Glutamatergic neuron (in vitro differentiated cells): ENCODE measurements at places on chromosomes 3 and 15.

GRCh38 chr3:195896361-195897080 lies 11.8 kb downstream of the TNK2 start:
- no peak for DNase-seq

GRCh38 chr3:48621461-48621869 lies at the start of gene TMEM89:
Gene TMEM89, minus strand, starts transcription at chr3:48621769. Its CDS starts 13 bp downstream, at chr3:48621756.
- no peak for DNase-seq

GRCh38 chr3:124576565-124577493 lies 153.4 kb upstream of the UMPS start:
- no peak for DNase-seq

DNA sequence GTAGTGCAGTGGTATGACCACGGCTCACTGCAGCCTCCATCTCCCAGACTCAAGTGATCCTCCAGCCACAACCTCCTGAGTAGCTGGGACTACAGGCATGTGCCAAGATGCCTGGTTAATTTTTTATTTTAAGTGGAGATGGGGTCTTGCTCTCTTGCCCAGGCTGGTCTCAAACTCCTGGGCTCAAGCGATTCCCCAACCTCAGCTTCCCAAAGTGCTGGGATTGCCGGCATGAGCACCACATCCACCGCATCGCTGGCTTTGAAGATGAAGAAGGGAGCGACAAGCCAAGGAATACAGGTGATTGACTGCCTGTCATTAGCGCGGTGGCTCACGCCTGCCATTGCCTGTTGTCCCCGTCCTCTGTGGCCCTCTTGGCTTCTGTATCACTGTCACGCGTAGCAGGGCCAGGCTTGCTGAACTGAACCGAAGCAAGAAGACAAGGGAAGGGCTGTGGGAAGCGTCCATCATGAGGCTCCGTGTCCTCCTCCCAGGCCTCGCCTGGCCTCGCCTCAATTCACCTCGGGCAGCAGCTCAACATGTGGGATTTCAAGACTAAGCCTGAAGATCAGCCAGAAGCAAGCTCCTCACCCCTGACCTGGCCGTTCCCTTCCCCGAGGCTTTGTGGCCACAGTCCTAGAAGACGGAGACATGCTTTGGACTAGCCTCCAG lies 46.4 kb upstream of the TFRC start:
- no peak for DNase-seq

GRCh38 chr15:85755471-85755870 lies 39.3 kb downstream of the KLHL25 start:
- no peak for DNase-seq

DNA sequence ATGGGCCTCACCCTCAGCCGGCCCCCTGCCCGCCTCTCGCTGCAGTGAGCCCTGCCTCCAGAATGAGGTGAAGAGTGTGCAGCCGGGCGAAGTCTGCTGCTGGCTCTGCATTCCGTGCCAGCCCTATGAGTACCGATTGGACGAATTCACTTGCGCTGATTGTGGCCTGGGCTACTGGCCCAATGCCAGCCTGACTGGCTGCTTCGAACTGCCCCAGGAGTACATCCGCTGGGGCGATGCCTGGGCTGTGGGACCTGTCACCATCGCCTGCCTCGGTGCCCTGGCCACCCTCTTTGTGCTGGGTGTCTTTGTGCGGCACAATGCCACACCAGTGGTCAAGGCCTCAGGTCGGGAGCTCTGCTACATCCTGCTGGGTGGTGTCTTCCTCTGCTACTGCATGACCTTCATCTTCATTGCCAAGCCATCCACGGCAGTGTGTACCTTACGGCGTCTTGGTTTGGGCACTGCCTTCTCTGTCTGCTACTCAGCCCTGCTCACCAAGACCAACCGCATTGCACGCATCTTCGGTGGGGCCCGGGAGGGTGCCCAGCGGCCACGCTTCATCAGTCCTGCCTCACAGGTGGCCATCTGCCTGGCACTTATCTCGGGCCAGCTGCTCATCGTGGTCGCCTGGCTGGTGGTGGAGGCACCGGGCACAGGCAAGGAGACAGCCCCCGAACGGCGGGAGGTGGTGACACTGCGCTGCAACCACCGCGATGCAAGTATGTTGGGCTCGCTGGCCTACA lies 8.5 kb downstream of the GRM2 start:
- DNase-seq = no peak

- no peak for DNase-seq
These were observed 123.1 kb downstream of the DMXL2 start for GRCh38 chr15:51499379-51499976.

- no peak for DNase-seq
These were observed 77.5 kb downstream of the CHSY1 start for GRCh38 chr15:101174152-101174920.

GRCh38 chr3:184156522-184156955 lies 1.4 kb downstream of the DVL3 start:
- peak; percentile 82 for DNase-seq

DNA sequence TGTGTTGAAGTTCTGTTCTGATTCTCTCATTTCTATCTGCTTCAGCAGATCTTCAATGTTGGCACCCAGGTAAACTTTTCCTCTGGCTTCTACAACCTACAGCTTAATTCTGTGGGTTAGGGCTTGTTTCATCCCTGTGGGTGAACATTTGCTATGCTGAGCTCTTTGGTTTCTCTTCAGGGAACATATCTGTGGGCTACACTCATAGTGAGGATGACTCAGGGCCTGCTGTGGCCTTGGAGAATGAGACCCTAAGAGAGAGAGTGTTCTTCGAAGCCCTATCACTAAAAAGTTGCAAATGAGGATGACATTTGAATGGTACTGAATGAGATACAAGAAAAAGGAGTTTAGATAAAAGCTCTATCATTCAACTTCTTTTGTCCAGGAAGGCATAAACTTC lies 346.2 kb upstream of the CBLB start:
- no peak for DNase-seq

GRCh38 chr3:85342915-85343314 lies 384.1 kb downstream of the CADM2 start:
- DNase-seq = no peak

DNA sequence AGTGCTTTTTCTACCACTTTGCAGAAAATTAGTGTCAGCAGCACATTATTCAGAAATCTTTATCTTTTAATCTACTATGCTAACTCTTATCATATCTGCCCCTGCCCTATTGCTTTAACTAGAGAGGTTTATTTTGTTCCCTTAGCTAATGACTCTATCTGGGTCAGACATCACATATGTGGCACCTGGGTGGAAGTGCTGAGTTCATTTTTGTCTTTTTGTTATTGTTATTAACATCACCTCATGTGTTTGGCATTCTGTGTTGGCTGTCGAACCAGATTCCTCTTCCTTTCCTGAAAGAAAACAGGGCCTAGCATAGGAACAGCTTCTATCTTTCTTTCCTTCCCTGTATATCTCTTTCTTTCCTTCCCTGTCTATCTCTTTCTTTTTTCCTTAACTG lies 100.7 kb downstream of the RBMS3 start:
- DNase-seq = no peak

DNA sequence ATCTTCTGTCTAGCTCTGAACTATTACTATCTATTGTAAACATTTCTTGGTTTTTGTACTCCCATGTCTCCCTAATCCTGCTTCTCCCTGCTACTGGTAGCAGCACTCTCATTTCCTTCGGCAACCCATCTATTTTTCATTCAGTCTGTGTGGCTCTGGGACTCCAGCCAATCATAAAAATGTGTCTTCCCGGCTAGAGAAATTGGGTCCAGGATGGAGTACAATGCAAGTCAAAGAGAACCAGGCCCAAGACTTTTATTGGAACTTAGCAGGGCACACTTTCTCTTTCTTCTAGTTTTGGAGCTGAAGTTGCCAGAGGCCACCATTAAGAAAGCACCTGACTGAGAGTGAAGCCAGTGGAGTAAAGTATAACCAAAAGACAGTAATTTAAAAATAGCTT lies 22.8 kb upstream of the ARHGEF26 start:
- no peak for DNase-seq

GRCh38 chr15:62983956-62984355 lies 58.6 kb upstream of the TPM1 start:
- DNase-seq = no peak
